ENCODE measurements at places on chromosomes 4 and X. TPM values are rescaled to one million over a fixed set of nuclear protein-coding genes. Genes with fewer than 3 reads are reported as not detected.

Gene TEX11
- total RNA-seq, result 6.5 TPM

DNA sequence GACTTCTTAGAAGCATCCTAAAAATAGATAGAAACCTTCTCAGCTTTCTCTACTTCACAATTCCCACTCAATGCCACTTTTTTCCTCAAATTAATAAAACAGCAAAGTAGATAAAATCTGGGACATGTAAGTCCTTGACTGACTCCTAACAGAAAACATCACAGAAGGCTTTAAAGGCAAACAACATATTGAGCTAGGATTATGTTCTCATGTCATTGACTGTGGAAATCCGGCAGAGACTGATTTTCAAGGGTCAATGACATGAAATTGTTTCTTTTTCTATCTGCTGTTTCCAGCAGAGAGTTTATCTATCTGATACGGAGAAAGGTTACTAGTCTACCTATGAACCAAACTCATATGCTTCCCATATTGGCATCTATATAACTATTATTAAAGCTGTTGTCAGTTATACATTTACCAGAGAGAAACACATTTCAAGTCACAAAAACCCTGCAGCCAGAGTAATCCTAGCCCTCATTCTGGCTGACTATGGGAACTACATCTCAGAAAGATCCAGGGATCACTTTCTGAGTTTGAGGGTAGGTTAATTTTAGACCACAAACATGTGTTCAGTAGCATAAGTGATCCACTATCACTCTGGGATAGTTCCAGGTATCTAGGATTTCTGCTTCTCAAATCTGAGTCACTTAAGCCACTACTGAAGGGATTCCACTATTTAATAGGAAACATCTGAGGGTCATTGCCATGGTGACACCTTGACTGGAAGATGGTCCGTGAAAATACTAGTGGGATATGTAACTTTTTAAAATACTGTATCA is 147.6 kb downstream of the PPP3CA start:
- peaks cover 14% of the 10 kb centered on the region for H3K4me1 ChIP-seq
- no peak for DNase-seq
- no peaks in the 10 kb centered on the region for H3K36me3 ChIP-seq
- no peak overlapping the region for H3K27ac ChIP-seq

- no peaks in the 10 kb centered on the region for H3K36me3 ChIP-seq
- no peak overlapping the region for H3K27ac ChIP-seq
- H3K4me1 ChIP-seq, result no peaks in the 10 kb centered on the region
Measured at GRCh38 chrX:150167482-150168324, 195.4 kb upstream of the MAMLD1 start.

Gene PROM1
- total RNA-seq, result 105 TPM

DNA sequence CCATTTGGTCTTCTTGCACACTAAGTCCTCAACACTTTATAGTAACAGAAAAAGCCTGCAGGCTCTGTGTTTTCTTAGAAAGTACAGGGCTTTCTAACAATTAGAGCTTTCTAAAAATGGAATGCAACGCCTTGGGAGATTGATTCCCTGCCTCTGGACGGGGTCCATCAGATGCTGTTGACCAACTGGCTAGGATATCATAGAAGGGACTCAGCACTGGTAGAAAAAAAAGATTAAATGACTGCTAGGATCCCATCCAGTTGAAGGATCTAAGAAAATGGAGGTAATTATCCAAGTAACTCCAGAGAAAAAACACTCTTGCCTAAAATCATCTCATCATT is 39.5 kb downstream of the USP46 start:
- DNase-seq, result no peak
- peaks cover 16% of the 10 kb centered on the region for H3K4me1 ChIP-seq
- H3K4me3 ChIP-seq, result no peak overlapping the region
- H3K27me3 ChIP-seq, result no peaks in the 10 kb centered on the region

Data from progenitor cell of endocrine pancreas (in vitro differentiated cells).